Fibroblast of skin of abdomen (primary cell): ENCODE measurements at places on chromosomes 4 and X.
A peak's percentile ranks its signal among the peaks of the same experiment; 100 is the strongest.

DNA sequence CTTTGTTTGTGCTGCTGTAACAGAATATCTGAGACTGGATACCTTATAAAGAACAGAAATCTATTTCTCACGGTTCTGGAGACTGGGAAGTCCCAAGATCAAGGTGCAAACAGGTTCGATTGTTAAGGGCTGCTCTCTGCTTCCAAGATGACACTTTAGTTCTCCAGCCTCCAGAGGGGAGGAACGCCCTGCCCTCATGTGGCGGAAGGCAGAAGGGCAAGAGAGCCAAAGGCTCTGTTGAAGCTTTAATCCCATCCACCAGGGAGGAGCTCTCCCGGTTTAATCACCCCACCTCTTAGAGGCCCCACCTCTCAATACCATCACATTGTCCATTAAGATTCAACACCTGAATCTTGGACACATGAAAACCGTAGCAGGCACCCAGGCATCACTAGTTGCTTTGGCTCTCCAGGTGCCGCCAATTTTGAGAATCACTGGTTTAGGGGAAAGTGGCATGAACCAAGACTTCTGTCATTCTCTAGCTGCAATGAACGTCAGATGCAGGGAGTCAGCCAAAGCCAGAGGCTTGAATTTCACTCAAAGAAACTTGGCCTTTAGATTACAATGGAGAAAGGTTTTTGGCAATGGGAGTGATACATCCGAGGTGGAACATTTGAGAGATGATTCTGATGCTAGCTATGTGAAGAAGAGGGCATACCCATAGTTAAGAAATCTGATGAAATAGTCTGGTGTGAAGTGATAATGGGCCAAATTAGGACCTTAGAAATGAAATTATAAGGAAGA is 15.7 kb downstream of the FHL1 start:
- DNase-seq, result peak; percentile 46

GRCh38 chrX:129877401-129877800 is 28.6 kb upstream of the UTP14A start:
- DNase-seq, result no peak

- DNase-seq, result no peak
Observed at GRCh38 chrX:78839711-78840110, 92.2 kb downstream of the LPAR4 start.

DNA sequence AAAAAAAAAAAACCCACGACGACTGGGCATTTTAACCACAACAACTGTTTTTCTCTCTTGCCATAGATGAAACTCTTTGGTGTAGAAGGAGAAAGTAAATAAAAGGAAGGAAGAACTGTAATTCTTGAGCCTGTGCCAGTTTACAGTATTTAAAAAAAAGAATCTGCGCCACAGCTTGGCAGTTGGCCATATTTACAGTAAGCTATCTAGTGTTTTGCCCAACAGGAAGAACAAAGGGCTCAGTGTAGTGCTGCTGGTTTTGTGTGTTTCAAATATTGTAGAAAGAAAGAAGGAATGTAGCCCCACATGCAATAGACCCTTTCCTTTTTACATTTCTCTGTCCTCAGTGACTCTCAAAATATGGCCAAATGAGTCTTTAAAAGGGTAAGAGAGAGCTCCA is 66.1 kb downstream of the NR3C2 start:
- peak; percentile 8 for DNase-seq

DNA sequence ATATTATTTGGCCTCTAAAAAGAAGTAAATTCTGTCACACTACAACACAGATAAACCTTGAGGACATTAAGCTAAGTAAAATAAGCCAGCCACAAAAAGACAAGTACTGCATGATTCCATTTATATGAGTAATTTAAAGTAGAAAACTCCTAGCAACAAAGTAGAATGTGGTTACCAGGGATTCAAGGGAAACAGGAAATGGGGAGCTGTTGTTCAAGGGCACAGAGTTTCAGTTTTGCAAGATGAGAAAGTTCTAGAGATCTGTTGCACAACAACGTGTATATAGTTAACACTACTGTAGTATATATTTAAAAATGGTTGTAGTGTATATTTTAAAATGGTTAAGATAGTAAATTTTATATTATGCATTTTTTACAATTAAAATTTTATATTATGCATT is 25.4 kb downstream of the SEC31A start:
- DNase-seq, result peak; percentile 81

DNA sequence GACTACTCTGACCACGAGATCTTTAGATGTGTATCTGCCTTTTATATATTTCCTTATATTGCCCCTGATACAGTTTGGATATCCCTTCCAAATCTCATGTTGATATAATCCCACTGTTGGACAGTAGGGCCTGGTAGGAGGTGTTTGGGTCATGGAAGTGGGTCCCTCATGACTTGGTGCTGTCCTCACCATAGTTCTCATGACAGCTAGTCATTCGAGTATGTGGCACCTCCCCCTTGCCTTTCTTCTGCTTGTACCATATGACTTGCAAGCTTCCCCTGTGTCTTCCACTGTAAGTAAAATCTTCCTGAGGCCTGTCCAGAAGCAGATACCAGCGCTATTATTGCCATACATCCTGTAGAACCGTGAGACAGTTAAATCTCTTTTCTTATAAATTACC is 145.3 kb downstream of the ZNF518B start:
- DNase-seq, result no peak

GRCh38 chrX:108417257-108417656 is 21.0 kb downstream of the COL4A6 start:
- DNase-seq, result no peak

GRCh38 chrX:49287665-49288064 is 15.8 kb upstream of the GAGE10 start:
- DNase-seq, result no peak

- DNase-seq, result peak; percentile 11
Observed at GRCh38 chr4:91325495-91325894, 978.3 kb upstream of the GRID2 start.

GRCh38 chr4:107987916-107988762 is 1.6 kb upstream of the HADH start:
- DNase-seq, result no peak

DNA sequence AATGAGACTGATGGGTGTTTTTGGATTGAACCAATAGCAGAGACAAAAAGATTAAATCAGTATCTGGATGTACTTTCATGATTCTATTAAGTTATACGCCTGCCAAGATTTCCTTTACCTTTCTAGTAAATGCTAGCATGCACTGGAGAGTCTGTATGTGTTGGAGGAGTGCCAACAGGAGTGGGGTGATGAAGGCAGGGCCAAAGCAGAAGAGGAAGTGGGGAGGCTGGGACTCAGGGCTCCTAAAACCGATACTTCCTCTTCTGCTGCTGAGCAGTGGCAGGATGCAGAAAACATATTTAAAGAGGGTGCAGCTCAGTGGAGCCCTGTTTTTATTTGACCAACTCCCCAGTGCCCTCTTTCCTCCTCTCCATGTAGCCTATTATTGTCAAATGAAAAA is 5.6 kb downstream of the CYSLTR1 start:
- DNase-seq, result no peak

- DNase-seq, result no peak
Observed at GRCh38 chrX:19639813-19640462, 124.6 kb upstream of the MAP3K15 start.

DNA sequence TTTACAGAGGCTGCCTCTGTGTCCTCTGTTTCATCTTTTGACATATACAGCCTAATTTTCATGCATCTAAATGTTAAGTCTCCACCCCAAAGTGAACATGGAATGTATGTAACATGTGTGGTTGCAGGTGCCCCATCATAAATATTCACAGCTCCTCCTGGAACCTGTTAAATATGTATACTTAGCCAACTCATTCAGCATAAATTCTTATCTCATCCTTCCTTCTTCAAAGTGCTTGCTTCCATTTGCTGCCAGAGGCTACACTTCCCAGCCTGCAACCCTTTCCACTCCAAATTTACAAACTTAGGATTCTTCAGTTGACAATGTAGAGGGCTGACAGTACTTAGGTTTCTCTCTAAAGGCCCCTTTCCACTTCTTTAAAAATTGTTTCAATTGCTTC is 60.6 kb downstream of the F8 start:
- DNase-seq, result no peak

- DNase-seq, result no peak
Observed at GRCh38 chr4:31020363-31020762, 300.2 kb downstream of the PCDH7 start.

DNA sequence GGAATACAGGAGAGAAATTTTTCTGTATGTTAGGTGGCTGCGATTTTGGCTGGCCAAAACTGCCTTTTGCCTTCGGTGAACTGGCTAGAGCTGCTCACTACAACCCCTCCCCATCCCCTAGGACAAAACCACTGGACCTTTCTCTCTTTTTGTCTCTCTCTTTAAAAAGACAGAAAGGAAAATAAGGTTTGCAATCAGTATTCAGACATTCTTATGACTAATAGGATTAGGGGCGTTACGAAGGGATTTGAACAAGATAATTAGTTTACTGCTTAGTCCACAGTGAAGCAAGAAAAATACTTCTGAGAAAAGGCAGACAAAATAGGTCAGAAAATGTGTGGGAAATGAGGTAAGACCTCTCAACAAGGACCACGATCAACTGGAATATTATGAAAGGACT is 180.4 kb downstream of the SLIT2 start:
- peak; percentile 49 for DNase-seq

DNA sequence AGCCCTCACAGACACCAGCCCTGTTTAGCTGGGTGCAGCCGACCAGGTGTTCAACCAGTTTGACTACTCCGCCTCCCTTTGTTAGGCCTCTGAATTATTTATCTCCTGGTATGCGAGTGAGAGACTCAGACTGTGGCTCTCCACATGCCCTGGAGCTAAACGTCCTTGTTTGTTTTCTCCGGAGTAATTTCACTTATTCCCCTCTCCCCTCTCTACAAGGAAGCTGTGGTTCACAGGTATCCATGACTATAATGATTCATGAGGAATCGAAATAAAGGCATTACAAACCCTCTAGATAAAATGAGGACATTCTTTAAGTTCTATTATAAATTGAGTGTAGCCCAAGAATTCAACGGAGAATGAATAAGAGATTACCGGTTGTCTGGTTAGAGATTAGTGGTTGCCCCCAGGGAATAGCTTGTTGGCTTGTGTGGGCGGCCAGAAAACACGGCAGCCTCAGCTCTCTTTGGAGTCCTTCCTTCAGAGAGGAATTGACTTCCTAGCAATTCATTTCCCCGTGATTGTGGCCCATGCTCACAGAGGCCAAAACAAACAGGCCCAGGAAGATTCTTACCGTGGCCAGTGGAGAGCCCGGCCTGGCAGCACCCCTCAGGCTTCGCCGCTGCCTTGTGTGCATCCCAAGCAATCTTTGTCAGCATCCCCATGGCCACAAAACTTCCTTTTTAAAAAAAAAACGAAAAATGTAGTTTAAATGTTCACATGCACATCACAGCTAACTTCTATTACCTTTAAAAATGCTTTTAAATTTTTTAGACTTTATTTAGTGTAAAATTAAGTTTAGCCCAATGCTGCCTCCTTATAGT is 60.2 kb upstream of the CBR4 start:
- DNase-seq, result peak; percentile 96

DNA sequence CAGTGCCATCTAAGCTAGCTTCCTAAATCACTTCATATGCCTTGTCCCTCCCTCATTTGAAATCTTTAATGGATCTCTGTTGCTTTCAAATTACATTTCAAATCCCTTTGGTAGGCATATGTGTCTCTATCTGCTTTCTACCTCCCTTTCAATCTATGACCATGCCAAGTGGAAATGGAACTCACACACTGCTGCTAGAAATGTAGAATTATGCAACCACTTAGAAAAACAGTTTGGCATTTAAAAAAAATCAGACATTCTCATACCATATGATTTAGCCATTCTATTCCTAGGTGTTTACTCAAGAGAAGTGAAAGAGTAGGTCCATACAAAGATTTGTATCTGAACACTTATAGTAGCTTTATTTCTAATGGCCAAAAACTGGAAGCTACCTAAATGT is 413.5 kb upstream of the INTU start:
- no peak for DNase-seq

- DNase-seq, result no peak
Observed at GRCh38 chrX:64976673-64977040, 407 bp upstream of the ZC4H2 start.

DNA sequence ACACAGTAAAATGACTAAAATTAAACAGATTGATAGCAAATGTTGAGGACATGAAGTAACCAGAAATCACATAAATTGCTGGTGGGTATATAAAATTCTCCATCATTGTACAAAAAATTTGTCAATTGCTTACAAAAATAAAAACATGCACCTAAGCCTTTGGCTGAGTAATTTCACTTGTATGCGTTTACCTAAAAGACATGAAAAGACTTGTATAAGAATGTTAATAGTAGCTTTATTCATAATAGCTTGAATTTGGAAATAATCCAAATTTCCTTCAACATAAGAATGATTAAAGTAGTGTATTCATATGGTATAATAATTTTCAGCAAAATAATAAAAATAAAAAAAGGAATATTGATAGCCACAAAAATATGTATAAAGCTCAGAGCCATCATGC is 37.7 kb downstream of the PDHA2 start:
- DNase-seq, result no peak

DNA sequence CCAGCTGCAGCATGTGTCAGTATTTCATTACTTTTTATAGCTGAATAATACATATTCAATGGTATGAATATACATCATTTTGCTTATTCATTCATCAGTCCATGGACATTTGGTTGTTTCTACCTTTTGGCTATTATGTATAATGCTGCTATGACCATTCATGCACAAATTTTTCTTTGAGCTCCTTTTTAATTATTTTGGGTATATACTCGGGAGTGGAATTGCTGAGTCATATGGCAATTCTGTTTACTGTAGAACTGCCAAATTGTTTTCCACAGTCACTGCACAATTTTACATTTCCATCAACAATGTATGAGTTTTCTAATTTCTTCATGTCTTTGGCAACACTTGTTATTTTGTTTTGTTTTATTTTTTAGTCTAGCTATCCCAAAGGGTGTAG is 405.9 kb upstream of the PITX2 start:
- DNase-seq, result peak; percentile 8

- no peak for DNase-seq
Observed at GRCh38 chr4:139559089-139559479, 3.1 kb upstream of the SETD7 start.

DNA sequence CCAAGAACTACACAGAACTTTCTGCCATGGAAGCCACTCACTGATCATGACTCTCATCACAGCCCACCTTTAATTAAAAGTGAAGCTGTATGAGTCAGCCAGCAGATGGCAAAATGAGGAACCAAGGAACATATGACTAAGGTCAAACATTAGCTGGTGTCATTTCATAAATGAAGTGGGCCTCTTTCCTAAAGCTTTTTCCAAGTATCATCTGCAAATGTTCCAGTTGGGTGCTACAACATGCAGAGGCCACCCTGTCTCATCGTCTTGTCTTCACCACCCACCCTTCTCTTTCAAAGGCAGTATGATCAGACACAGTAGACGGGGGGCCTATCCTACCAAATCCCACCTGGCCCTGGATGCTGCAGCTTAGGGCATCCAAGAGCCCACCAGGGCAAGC is 9.2 kb upstream of the EOLA1 start:
- DNase-seq, result no peak

GRCh38 chr4:31427691-31428090 is 707.5 kb downstream of the PCDH7 start:
- no peak for DNase-seq

- DNase-seq, result no peak
Observed at GRCh38 chr4:18445110-18445509, 423.6 kb upstream of the LCORL start.

- DNase-seq, result peak; percentile 88
Observed at GRCh38 chr4:81335122-81335912, 120.3 kb upstream of the PRKG2 start.

- DNase-seq, result no peak
Observed at GRCh38 chrX:104864296-104864695, 298.3 kb downstream of the IL1RAPL2 start.
